Activated gamma-delta T cell treated with anti-CD3 and anti-CD28 coated beads, Interleukin-2, amount 50 U/mL, for 16 hours (primary cell): ENCODE measurements at places on chromosomes 11 and 22.
A peak's percentile ranks its signal among the peaks of the same experiment; 100 is the strongest.

DNA sequence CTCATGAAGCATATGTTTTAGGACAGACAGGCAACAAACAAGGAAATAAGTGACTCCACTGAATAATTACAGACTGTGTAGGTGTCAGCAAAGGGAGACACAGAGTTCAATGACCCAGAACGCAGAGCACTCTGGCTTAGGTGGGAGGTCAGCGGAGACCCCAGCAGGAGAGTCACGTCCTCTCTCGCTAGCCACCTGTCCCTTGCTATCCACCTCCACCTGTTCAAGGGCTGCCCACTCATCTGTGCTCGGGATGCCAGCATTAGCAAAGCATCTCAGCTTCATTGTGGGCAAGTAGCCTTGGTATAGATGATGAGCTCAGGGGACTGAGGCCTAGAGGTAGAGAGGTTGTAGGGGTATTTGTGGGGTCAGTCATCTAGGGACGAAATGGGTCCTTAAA lies 21.8 kb upstream of the ATXN10 start:
- no peak for DNase-seq

GRCh38 chr11:44322243-44322642 lies 12.3 kb upstream of the ALX4 start:
- no peak for DNase-seq

- no peak for DNase-seq
Observed at GRCh38 chr22:42560781-42561180, 7.0 kb downstream of the SERHL2 start.

DNA sequence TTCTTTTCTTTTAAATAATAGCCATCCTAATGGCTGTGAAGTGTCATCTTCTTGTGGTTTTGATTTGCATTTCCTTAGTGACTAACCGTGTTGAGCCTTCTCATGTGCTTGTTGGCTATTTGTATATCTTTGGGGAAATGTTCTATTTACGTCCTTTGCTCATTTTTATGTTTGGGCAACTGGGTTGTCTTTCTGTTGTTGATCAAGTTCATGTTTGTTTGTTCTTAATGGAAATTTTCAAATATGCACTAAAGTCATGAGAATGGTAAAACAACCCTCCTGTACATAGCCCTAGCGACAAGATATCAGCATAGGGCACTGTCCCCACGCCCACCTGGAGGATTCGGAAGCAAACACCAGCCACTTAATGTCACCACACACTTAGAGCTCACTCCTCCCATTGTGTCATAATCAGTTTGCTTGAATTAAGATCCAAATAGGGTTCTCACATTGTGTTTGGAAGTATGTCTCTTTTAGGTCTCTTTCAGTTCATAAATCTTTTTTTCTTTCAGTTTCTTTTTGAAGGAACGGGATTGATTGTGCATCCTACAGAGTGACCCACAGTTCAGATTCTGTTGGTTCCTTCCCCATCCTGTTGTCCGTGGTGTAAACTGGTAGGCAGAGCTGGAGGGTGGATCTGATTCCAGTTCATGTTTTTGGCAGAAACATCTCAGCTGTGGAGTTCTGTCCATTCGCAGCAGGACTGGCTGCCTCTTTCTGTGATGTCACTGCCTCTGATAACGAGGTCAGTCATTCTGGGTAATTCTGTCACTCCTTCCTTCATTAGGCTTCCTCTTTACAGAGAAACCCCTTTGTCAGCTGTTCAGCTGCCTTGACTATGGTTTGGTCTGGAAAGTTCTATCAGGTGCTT lies 26.4 kb upstream of the ADORA2A start:
- DNase-seq = no peak

- DNase-seq = no peak
Observed at GRCh38 chr11:132258875-132259274, 888.5 kb downstream of the NTM start.

DNA sequence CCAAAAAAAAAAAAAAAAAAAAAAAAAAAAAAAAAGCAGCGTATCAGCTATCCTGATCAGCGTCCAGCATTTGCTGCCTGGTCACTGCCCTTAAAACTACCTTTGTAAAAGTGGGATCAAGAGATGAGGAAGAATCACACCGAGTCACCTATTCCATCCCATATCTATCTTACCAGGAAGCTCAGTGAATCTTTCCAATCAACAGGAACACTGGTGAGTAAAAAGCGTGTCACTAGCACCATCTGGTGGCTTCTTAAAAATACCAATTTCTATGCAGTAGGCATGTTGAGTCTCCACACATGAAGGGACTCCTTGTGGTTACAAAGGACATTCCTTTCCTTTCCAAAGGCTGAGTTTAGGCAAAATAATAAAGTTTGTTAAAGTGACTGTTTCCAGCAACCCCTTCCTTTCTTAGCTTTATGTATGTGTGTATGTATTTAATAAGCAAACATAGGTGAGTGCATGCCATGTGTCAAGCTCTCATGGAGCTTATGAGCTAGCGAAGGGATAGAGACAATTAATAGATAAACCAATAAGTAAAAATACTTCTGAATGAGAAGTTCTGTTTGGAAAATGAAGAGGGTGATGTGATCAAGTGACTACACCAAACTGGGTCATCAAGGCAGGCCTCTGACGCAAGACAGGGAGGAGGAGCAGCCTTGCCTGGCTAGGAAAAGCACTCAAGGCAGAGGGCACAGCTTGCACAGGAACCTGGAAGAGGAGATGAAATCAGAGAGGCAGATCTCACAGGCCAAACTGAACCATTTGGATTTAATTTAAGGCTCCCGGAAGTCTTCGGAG lies 13.9 kb upstream of the TP53AIP1 start:
- no peak for DNase-seq

DNA sequence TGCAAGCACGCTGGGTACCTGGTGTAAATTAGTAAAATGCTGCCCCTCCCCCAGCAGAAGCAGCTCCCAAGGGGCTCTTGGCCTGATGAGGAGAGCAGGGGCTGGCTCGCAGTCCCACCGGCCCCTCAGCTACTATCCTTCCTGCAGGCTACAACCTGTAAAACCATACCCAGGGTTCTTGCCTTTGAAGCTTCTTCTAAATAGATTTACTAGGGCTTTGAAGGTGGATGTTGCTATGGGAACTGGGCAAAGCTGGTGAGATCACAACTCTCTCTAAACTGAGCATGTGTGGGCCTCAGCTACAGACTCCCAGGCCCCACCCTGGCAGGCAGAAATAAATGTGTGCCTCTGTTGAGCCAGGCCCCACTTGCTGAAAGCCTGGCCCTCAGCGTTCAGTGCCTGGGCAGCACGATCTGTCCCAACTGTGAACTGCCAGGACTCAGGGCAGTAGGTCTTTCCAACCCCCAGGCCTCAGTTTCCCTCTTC lies 18.5 kb downstream of the CD5 start:
- no peak for DNase-seq

GRCh38 chr22:39215426-39216142 lies 29.2 kb downstream of the PDGFB start:
- DNase-seq = no peak

GRCh38 chr11:33970984-33971466 lies 79.1 kb upstream of the LMO2 start:
- DNase-seq = peak; percentile 10

GRCh38 chr22:31286360-31287255 lies 5.7 kb downstream of the PIK3IP1 start:
- peak; percentile 57 for DNase-seq

DNA sequence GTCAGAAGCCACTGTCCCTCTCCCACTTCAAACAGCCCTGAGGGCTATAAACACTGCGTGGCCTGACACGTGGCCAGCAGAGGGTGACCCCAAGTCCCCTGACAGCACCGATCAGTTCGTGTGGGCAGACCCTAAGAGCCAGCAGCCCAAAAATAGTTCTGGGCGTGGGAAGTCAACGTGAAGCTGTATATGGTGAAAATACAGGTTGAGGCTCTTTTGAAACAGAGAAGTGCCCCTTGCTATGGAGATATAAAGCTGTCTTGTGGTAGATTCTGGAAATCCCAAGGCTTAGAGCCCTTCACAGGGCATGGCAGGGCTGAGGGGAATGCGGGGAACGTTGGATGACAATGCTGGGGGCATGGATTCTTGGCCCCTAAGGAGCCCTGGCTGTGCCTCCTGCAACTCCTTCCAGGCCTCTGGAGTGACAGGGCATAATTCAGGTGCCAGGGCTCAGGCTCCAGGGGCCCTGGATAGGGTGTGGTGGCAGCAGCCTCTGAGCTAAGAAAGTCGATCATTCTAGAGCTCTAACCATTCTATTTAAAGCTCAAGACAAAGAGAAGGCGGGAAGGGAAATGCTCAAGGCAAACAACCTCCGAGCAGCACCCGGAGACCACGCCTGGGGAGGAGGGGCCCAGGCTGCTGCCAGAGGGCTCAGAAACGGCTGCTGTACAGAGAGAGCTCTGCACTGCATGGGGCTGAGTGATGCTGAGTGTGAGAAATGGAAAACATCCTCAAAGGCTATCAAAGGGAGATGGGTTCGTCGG lies 60.4 kb upstream of the CD5 start:
- DNase-seq = peak; percentile 56

DNA sequence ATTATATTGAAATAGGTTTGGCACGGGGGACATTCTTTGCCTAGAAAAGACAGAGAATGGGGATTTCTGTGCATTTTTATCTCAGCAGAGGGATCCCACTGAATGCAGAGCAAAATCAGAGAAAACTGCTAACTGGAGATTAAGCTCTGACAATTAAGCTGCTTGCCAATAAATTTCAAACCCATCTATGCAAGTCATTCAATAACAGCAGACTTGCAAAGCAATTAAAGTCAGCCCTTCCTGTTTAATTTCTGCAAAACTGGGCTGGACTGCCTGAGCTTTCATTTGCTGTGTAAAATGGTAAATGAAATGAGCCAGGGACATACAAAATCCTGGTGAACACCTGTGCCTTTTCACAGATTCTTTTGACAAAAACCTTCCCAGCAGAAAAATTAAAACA lies 1273.9 kb upstream of the CNTN5 start:
- DNase-seq = no peak

- no peak for DNase-seq
Observed at GRCh38 chr22:36822581-36822980, 5.7 kb upstream of the PVALB start.

DNA sequence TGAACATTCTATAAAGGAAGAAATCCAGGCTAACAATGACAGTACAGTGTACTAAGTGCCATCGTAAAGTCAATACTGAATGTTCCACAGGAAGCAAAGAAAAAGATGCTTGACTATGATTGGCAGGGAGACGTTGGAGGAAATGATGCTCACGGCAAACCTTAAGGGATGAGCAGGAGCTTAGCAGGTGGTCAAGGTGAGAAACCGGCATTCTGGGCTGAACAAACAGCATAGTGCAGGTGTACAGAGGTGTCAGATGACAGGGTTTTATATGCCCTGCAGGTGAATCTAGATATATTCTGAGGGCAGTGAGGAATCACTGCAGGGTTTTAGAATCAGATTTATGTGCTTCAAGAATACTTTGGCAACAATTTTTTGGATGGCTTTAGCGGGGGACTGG lies 85.3 kb upstream of the HEPHL1 start:
- no peak for DNase-seq

GRCh38 chr11:45229401-45230020 lies 56.6 kb downstream of the SYT13 start:
- DNase-seq = no peak

GRCh38 chr11:116686866-116687265 lies 85.9 kb downstream of the BUD13 start:
- no peak for DNase-seq

GRCh38 chr11:108561535-108561991 lies 32.0 kb downstream of the EXPH5 start:
- no peak for DNase-seq

GRCh38 chr11:25159341-25159740 lies 662.5 kb downstream of the LUZP2 start:
- DNase-seq = no peak

DNA sequence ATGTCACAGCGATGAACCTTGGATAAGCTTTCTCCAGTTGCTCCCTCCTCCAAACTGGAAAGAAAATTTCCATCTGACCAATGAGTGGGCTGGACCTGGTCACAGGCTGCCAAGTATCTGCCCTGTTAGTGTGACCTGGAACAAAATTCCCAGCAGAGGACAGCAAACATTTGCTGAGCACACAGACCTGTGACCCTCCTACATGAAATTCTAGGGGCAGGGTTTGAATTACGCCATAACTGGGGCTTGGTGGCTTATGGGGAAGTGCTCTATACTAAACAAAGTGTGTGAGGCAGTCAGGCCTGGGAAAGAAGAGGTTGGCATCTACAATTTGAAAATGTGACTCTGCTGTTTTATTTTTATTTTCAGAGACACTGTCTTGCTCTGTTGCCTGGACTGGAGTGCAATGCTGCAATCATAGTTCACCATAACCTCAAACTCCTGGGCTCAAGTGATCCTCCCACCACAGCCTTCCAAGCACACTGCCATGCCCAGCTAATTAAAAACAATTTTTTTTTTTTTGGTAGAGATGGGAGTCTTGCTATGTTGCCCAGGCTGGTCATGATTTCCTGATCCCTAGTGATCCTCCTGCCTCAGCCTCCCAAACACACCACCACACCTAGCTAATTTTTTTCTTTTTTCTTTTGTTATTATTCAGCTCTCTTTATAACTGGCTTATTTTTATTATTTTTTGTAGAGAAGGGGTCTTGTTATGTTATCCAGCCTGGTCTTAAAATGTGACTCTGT lies 13.6 kb upstream of the XBP1 start:
- DNase-seq = no peak

GRCh38 chr22:24434471-24435322 lies 7.3 kb downstream of the ADORA2A start:
- peak; percentile 70 for DNase-seq

DNA sequence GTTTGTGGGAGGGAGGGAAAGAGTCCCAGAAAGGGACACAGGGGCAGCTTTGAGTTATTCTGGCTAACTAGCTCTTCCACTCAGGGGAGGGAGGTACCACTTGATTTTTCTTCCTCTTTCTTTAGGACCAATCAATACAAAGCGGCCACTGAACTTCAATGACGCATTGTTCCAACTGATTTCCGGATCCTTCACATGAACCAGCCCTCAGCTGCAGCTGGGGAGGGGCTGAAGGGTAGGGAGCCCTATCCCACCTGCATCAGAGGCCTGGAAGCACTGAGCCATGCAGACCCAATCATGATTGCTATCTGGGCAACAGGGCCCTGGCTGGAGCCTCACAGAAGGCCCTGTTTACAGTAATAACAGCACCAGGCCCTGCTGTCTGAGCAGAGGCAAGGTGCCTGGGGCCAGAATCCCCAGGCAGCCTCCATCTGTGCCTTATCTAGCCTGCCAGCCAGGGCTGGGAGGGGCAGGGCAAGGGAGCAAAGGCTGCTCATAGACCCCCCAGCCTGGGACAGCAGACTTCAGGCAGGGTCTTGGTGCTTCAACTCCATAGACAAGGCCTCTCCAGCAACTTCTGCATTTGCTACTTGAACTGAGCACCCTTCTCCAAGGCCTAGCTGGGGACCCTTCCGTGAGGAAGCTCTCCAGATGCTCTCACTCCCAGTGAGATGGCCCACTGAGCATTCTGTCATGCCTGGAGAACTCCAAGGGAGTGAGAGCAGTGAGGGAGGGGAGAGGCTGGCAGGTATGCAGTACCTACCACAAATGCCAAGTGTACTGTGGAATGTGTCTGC lies 22.5 kb downstream of the CLPB start:
- DNase-seq = no peak

DNA sequence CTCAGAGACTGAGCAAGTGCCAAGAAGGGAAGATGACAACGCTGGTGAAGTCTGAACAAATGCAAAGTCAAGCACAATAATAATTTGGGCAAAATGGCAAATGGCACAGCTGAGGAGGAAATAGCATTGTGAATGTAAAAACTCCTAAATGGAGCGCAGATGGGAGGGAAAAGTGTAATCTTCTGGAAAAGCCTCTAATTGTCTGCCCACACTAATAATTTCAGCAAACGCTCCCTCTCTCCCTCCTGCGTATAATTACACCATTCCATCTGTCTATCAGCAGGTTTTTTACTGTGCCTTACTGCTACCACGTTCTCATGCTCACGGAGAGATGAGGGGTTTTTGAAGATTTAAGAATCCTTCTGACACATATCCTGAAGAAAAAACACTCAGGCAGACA lies 302.6 kb downstream of the KIRREL3 start:
- DNase-seq = no peak
